ENCODE measurements at places on chromosomes 6 and 20.

- no peak for DNase-seq
Measured at GRCh38 chr6:120278689-120279396, 929.3 kb upstream of the MAN1A1 start.

- no peak for DNase-seq
Measured at GRCh38 chr20:40643891-40644290, 45.1 kb downstream of the MAFB start.

DNA sequence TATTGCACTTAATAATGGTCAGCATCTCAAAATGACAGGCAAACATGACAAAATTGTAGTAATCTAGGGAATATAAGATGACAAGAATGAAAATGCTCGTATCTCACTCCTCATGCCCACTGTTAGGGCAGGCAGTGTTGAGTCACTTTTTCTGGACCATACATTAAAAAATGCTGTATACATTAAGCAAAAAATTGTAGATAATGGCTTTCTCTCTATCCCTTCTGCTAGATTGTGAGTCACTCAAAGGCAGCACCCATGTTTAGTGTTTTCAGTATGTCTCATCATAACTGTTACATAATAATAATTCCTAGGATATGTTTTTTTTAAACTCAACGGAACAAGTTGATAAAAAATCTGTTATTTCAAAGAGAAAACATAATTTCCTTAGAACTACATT lies 199.3 kb downstream of the TENT5A start:
- DNase-seq: no peak

DNA sequence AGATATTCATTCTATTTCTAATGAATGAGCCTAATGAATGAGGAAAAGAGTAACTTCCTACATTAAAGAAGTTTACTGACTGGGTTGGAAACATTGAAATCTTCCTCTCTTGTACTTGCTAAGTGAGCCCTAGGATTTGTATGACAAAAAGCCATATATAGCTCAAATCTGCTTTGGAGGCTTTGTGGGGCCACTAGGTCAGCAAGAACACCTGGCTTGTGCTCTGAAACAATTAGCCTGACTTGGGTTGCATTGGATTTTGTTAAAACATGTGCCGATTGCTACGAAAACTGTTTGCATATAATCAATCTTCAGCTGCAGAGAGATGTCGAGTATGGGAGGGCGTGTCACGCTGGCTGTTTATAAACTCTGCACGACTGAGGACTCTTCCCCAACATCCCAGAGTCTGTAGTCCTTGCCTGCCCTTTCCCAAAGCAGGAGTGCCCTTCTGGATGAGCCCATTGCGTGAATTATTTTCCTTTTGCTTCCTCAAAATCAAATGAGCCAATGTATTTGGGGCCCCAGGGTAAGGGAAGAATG lies 684.8 kb downstream of the DHX35 start:
- DNase-seq: no peak

DNA sequence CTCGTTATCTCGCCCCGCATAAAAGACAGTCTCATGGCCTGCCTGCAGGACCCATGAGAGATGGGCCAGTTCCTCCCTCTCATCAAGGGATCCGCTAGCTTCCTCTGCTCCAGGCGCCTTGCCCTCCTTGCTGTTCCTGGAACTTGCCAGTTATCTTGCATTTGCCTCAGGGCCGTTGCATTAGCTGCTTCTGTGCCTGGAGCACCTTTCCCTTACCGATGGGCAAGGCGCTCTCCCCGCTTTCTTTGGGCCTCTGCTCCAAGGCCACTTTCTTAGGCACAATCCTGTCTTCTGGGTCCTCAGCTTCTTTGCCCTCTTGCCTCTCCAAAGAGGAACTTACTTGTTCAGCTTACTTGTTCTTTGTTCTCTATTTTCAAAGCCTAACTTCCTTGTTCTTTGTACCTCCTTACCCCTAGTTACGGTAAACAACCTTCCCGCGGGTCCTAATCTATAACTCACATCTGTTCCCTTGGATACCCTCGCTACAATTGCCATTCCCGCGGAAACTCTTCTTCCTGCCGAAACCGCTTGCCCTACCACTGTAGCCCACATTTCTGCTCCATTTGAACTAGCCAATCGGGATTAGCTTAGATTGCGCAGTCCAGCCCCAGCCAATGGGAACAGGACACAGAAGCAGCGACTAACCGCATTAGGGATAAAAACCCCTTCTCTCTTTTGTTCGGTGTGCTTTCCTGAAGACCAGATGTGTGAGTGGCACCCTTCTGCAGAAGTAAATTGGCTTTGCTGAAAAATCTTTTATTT lies 887 bp upstream of the NSFL1C start:
- DNase-seq: no peak

DNA sequence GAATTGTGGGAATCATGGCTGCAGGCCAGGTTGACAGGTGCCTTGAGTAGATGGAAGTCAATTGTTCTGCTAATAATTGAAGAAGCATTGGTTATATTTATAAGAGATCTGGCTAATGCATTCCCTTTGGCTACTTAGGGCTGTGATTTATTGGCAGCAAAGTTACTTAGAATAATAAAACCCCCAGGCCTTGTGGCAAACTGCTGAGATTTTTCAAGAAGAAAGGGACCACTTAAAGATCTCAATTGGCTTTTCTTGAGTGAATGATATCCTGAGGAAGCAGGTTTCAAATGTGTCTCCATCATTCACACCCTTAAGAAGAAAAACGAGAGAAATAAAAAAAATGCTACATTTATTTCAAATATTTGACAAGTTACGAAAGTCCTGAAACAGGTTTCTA lies 27.4 kb downstream of the DDO start:
- DNase-seq: no peak

DNA sequence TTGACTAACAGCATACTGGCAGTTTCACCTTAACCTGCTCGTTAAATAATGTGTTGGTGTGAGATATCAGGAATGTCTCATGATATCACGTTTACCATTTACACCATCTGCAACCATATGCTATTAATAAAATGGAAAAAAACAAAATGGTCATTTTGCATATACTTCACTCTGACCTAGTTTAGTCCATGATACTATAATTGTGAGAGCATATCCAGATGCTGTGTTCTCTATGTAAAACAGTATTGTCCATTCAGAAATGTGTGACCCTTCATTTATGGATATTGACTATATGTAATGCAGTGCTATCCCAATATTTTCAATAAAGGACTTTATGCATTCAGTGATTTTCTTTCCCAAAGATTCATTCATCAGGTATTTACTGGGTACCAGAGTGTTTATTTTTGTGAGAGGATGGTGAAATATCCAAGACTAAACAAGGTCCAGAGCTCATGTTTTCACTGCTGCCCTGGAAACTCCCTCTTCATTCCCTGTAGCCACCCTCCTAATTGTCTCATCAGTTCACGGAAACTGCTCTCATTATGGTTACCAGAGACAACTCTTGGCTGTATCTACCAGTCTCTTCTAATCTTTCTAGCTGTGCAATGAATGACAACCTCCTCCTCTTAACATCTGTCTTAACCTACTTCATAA lies 25.7 kb upstream of the HINT3 start:
- no peak for DNase-seq

- DNase-seq: no peak
Measured at GRCh38 chr20:37290158-37290810, 829 bp downstream of the MANBAL start.

- DNase-seq: no peak
Measured at GRCh38 chr20:1491860-1492642, 831 bp upstream of the SIRPB2 start.

DNA sequence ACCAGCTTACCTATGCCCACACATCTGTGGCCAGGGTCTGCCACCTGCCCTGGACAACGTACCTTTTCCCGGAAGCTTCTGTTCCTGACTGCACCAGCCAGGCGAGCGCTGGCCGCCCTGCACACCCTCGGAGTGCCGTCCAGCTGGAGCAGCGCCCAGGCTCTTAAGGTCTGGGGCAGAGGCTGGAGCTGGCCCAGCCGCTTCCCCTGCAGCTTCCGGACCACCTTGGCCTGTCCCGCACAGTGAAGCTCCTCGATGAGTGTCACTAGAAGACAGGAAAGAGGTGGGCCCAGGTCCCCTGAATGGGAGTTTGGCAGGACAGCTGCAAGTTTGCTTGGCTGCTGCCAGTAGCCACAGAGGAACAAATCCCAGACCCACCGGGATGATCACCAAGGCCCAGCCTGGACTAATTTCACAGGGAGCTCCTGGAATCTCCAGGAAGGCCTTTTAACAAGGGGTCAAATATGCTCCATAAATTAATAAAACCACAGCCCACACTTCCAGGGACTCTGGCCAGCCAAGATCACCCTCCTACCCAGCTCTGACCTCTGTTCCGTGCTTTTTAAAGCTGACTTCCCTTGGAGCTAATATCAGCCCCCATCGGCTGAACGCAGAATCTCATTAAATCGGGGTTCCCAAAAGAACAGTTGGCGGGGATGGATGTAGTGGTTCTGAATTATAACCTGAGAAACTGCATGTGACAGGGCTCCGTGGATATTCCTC lies 82.3 kb downstream of the PTPN1 start:
- DNase-seq: no peak

Measured in DMS 273 treated with DMSO at 0.1 percent for 48 hours (cell line).